ENCODE measurements at places on chromosomes 7 and 10.
A peak's percentile ranks its signal among the peaks of the same experiment; 100 is the strongest.

DNA sequence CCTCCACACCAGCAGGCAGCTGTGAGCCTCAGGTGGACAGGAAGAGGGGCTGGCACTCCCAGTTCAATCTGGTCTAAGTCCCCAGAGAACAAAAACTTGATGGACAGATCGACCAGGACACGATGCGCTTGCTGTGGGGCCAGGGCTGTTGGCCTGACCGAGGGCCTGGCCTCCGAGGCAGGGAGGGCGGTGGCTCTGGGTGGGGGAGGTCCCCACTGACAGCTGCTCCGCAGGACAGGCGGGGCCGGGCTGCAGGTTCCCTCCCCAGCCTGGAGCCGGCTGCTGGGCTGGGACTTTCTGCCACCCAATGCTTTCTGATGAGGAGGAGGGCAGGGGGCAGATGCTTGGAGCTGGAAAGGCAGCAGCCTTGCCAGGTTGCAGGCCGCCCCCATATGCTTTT lies 37.4 kb upstream of the ADGRA1 start:
- no peak for ATAC-seq

DNA sequence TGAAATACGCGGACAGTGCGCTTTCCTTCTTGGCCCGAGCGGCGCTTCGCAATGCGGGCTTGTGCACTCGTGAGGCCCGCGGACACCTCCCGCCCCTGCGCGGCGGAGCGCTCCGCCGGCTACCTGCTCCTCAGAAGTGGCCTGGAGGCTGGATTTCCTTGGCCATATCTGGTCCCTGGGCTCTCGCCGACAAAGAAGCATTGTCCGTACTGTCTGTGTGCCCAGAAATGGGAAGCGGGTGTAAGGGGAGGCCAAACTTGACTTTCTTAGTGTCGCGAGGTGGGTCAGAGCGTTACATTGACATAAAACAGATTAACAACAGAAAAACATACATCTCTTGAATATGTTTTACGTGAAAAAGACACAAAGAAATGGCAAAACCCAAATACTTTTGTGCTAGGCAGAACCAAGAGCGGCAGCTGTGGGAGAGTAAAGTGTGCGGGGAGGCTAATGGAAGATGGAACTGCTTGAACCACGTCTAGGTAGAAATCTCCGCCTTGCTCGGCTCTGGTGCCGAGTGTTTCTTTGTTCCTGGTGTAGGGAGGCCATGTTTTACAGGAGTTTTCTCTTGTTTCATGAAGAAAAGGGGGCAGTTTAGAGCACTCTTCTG lies 1.4 kb downstream of the LANCL2 start:
- peak; percentile 23 for ATAC-seq

- no peak for ATAC-seq
These were observed 90.2 kb upstream of the CACUL1 start for GRCh38 chr10:118844731-118845521.

GRCh38 chr7:89477991-89478390 lies 676.3 kb upstream of the STEAP1 start:
- ATAC-seq: no peak

GRCh38 chr7:1555046-1555812 lies 776 bp downstream of the TMEM184A start:
- ATAC-seq: peak; percentile 57

- ATAC-seq: no peak
These were observed 61.6 kb upstream of the OPALIN start for GRCh38 chr10:96420228-96421009.

Measured in gastroesophageal sphincter (tissue), 4 donors.